ENCODE measurements at places on chromosomes 7 and 10.

GRCh38 chr10:5396556-5397300 lies 7.9 kb downstream of the TUBAL3 start:
- no peak for DNase-seq

DNA sequence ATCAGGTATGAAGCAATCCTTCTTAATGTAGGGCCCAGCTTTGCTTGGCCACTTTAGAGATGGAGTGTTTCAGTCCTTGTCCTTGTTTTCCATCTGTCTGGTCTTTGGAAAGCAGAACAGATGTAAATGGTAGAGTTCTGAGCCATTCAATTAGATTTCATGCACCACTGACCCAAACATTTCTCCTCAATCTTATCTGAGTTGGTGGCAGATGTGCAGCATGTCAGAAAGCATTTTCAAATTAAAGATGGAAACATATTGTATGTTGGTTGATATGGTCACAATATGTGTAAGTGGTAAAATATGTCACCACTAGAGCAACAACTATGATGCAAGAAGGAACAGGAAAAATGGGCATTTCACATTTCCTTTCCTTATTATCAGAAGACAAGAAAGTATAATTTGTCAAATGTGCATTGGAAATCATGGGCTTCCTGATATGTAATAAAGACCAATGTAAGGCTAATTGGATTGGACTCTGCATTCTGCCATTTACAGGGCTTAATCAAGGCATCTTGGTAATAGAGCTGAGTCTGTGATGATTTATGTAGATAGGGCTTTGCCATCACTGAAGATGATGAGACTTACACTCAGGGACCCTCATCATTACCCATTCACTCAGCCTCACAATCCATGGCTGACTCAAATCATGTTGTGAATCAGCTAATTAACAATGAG lies 750.7 kb downstream of the NRG3 start:
- no peak for DNase-seq

DNA sequence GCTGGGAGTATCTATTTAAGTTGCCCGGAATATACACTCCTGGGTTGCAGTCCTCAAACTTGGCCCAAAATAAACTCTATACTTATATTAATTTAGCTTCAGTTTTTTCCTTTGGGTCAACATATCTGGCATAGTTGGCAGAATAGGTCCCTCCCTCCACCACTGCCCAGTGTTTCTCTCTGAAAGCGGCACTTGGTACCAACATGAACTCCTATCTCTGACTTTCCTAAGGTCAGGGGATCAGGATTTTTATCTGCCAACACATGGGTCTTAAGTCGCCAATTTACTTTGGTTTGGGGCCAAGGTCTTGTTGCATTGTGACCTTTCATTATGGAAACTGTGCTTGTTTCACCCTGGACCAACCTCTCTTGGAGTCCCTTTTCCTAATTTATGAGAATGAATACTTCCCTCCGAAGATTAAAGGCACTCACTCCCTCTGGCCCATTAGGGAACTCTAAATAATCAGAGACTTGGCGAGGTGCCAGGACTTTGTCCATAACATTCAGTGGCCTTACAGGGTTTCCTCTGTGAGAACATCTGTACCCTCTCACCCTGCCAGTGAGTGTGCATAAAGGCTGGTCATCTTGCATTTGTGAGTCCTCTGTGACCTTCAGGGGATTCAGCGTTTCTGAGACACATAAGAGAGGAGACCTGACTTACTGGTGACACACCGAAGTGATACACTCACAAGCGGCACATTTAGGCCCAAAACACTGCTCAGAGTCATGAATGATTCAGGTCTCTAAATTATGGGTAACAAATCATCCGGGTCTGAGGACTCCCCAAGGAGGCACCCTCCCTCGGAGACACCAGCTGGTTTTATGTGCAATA lies 19.7 kb upstream of the FKBP9 start:
- DNase-seq: no peak

DNA sequence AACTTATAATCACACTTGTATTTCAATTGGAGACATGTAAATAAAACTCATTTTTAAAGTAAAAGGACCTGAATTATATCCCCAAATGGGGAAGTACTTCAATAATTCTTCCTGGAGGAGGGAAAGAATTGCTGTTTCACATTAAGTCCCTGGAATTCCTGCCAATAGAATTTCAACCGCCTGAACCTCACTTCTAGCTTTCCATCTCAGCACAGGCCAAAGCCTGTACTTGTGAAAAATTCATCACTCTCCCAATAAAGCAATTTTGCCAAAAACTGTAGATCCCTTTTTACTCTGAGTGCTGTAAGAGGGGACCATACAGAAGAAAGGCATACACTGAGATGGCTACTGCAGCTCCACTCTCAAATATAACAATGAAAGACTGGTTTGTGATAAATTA lies 54.8 kb downstream of the CADPS2 start:
- no peak for DNase-seq

GRCh38 chr10:73248259-73248724 lies 1.2 kb upstream of the DNAJC9 start:
- no peak for DNase-seq

DNA sequence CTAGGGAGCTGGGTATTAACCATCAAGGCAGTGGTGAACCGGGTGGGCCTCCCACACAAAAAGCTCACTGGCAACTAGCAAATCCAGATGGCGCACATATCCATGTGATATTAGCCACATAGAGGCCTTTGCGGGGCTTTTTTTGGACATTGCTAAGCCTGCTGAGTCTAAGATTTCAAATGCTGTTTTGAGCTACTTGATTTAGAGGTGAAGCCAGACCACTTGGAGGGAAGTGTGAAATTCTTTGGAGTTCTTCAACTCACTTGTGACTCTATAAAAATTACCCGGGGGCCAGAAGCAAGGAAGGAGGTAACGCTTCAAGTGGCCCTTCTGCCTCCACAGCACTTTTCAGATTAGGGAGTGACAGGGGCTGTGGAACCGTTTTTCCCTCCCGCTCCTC lies 619.8 kb upstream of the GALNT17 start:
- no peak for DNase-seq

DNA sequence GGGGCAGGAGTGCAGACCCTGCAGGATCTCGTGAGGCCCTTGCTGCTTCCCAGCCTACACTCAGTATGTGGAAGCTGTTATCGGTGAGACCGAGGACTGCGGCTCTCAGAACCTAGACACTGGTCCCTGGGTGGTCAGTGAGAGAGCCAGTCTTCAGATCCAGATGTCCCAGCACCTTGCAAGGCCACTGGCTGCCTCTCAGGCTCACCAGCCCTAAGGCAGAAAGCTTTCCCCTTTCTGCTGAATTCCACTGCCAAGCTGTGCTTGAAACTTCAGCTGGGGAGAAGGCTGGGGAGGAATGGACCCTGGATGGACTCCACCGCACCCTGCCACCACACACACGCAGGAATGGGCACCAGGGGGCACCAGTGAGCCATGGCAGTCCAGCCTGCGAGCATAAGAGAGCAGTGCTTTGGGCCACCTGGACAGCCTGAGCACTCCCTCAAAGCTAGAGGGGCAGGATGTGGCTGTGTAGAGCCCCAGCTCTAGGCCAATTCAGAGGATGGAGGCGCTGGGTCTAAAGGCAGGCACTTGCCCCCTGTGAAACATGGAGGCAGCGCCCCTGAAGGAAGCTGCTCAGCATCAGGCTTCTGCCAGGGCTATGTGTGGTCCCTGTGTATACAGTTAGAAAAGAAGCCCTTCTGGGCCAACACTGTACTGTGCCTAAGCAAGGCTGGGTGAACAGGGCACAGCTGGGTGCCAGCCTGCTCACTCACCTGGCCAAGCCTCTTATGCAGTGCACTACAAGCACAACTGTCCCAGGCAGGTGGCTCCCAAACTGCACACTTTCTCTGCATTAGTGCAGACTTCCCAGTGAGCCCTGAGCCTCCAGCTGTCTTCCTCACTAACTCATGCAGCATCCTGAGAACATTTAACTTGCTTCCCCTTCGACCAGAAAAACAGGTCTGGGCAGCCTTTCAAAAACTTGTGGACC lies 21.6 kb downstream of the TMEM72 start:
- DNase-seq: peak; percentile 68

GRCh38 chr10:15113766-15114165 lies 16.6 kb downstream of the RPP38 start:
- no peak for DNase-seq

DNA sequence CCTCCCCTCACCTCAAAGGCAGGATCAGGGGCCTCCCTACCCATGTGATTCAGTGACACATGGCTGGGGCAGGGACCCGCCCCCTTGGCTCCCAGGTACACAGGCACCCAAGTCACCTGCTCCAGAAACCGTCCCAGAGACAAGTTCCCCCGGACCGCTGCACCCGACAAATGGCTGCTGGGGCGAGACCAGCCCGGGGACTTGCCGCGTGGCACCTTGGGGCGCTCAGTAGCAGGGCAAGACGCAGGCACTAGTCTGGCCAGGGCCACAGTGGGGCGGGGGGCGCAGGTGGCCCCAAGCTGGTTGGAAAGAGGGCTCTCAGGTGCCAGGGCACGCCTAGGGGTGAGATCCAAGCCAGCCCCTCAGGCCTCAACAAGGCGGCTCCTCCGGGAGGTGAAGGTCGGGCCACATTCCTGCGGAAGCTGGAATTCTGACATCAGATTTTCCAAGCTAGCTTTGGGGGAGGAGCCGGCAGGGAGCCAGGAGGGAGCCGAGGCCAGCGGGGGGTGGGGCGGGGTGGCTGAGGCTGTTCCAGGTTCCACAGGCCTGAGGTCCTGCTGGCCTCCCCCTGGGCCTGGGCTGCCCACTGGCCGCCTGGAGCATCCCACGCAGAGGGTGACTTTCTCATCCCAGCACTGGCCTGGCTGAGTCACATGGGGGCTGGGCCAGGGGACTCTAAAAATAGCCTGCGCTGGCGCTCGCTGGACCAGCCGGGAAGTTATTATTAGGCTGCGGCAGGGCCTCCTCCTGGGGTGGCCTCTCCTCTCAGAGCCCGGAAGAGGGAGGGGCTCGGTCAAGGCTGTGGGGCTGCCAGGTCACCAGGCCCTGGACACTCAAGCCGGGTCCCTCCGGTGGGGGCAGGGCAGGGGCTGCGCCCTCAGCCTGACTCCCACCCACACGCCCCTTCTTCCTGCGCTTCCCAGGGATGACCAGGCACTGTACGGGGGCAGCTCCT lies 20.5 kb upstream of the INPP5A start:
- peak; percentile 55 for DNase-seq

DNA sequence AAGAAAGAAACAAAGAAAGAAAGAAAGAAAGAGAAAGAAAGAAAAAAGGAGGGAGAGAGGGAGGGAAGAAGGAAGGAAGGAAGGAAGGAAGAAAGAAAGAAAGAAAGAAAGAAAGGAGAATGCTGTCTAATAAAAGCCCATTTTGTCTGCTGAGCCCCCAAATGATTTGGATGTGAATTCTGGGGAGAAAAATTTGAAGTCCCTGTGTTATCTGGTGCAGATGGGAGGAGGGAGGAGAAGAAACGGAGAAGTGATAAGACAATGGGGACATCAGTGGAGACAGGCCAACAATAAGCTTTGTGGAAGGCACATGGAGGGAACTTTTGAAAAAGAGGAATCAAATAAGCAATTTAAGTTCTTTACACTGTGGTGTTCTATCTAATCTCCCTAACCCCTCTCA lies 24.6 kb upstream of the TMEM273 start:
- no peak for DNase-seq

DNA sequence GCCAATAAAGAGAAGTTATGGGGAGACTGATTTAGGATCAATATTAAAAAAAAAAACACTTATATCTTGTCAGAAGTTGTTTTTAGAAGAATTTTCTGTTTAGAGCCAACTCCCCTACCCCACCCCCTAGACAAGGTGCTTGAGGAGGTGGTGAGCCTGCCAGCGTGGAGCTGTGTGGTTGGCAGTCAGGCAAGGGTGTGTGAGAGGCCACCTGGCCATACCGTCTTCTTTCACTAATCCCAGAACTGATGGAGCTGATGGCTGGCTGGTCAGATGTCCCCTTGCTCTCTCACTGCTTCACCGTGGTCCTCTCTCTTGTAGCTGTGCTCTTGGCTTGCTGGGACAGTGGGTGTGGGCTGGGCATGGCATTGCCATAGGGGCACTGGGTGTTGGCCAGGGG lies 34.3 kb downstream of the NACAD start:
- DNase-seq: no peak

- DNase-seq: no peak
Measured at GRCh38 chr10:65312876-65313275, 1613.0 kb upstream of the LRRTM3 start.

DNA sequence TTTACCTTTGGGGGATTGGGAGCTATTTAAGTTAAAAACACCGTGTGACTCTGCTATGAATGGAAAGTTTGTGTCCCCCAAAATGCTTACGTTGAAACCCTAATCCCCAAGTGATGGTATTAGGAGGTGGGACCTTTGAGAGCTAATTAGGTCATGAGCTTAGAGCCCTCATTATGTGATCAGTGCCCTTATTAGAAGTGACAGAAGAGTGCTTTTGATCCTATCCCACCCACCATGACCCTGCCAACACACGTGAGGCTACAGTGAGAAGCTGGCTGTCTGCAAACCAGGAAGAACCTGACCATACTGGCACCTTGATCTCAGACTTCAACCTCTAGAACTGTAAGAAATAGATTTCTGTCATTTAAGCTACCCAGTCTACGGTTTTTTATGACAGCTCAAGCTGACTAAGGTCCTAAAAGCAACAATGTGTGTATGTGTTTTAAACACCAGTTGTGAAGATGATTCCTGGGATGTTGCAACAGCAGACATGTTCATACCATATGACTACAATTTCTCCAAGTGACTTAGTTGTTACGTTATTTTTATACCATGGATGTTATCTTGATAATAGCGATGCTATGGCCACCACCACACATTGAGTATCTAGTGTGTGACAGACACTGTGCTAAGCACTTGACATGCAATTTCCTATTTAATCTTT lies 124.4 kb downstream of the PIP4K2A start:
- DNase-seq: no peak

DNA sequence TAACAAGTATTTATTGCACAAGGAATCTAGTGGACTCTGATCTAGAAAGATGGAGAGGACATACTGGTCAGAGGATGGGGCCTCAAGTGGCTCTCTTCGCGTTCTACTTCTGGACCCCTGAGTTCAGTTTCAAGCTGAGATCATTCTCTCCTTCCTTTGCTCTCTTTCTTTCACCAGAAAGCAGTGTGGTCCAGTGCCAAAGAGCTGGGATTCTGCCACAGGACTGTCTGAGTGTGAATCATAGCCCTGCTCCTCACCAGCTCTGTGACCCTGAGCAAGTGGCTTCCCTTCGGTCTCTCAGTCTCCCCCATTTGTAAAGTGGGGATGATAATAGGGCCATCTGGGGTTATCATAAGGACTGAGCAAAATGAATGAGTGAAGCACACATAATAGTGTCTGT lies 715.2 kb downstream of the SUGCT start:
- DNase-seq: no peak

GRCh38 chr7:24827027-24827426 lies 69.8 kb upstream of the GSDME start:
- DNase-seq: peak; percentile 45

DNA sequence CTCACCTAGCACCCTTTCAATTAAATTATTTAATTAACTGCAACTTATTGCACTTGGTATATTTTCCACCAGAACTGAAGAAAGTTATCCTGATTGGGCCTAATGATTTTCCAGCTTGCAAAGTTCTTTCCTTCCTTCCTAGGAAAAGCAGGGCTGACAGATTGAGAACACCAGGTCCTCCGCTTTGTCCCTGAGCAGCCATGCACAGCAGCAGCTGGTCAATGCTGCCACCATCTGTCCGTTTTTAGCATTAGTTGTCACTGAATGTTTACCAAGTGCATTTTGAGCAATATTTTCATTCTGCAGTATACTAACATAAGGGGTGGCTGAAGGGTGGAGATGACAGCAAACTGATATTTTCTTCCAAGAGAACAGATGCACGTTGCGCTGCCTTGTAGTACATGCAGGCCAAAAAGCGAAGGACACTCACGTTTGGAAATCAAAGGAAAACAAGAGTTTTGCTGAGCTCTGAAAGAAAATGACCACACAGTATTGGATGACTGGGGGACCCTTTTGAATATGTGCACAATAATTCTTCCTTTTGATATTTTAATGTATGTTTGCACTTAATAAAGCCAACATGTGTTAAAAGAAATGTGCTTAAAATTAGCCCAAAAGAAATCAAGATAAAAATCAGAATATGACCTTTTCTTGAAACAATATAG lies 248.8 kb upstream of the PTN start:
- DNase-seq: peak; percentile 53

All from LoVo (cell line).